Activated naive CD4-positive, alpha-beta T cell treated with anti-CD3 and anti-CD28 coated beads, Interleukin-2, amount 50 U/mL, for 16 hours (primary cell): ENCODE measurements at places on chromosomes 16 and 17.

- DNase-seq = no peak
Measured at GRCh38 chr17:78897664-78898047, 5.3 kb downstream of the CEP295NL start.

DNA sequence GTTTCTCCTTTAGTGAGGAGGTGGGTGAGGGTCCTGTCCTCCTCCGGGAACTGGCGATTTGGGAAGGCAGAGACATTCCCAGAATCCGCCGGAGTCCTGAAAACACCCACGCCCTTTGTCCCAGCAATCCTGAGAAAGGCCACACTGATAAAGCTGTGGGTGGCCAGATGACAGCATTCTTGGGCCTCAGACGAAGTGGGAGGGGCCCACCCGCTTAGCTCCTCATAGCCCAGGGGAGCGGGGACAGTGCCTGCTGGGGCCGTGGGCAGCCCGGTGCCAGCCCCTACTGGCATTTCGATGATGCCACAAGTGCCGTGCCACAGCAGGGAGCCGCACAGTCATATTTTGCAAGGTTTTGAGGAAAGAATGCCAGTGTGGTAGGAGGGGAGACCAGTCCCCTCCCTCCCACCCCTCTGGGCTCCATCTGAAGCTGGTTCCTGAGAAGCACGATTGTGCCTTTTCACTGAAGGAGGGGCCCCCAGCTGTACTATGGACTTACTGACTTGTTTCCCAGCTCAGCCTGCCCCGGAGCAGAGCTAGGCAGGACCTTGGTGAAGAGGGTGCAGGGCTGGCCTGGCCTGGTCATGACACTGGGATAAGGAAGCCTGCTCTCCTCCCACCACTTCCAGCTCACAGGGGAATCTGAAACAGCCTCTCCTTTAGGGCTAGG is 20.9 kb upstream of the MPRIP start:
- no peak for DNase-seq

- DNase-seq = no peak
Measured at GRCh38 chr17:45061606-45062205, 589 bp downstream of the NMT1 start.

DNA sequence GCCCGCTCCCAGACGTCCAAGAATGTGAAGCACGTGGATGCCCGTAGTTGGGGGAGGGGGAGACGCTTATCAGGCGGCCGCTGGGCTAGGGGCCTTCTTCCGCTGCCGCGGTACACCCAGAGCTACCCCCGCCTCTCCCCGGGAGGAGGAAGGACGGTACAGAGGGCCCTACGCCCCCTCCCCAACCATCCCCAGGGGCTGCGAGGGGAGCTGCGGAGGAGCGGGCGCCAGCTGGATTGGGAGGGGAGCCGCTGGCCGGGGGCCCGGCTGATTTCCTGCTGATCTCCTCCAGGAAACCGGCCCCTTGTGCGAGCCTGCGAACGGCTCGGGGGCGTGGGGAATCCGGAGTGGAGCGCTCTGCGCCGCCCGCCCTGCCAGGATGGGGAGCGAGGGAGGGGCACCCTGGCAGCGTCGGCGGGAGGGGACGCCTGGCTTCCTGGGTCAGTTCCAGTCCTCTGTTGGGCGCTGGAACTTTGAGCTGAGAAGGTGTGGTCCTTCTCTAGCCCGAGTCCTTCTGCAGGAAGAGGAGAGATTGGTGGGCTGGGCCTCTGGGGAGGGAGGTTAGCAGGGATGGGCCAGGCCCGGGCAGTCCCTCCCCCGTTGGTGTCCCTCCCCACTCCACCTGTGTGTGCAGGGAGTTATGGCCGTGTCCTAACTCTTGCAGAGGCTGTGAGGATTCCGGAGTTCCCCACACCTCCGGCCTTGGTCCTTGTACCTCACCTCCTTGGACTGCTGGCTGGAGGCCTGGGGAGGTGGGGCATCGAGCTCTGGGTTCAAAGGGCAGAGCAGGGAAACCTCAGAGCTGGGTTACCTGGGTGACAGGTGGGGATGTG is 19.2 kb downstream of the GJD3 start:
- no peak for DNase-seq

DNA sequence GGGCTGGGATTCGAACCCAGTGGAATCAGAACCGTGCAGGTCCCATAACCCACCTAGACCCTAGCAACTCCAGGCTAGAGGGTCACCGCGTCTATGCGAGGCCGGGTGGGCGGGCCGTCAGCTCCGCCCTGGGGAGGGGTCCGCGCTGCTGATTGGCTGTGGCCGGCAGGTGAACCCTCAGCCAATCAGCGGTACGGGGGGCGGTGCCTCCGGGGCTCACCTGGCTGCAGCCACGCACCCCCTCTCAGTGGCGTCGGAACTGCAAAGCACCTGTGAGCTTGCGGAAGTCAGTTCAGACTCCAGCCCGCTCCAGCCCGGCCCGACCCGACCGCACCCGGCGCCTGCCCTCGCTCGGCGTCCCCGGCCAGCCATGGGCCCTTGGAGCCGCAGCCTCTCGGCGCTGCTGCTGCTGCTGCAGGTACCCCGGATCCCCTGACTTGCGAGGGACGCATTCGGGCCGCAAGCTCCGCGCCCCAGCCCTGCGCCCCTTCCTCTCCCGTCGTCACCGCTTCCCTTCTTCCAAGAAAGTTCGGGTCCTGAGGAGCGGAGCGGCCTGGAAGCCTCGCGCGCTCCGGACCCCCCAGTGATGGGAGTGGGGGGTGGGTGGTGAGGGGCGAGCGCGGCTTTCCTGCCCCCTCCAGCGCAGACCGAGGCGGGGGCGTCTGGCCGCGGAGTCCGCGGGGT is at the start of gene CDH1:
Gene CDH1, plus strand, starts transcription at position 247 of the 684 bp plus-strand sequence. Its CDS starts 124 bp downstream, at position 371.
- DNase-seq = peak; percentile 30

GRCh38 chr16:20614186-20615141 is 38.3 kb upstream of the ACSM2B start:
- DNase-seq = no peak

DNA sequence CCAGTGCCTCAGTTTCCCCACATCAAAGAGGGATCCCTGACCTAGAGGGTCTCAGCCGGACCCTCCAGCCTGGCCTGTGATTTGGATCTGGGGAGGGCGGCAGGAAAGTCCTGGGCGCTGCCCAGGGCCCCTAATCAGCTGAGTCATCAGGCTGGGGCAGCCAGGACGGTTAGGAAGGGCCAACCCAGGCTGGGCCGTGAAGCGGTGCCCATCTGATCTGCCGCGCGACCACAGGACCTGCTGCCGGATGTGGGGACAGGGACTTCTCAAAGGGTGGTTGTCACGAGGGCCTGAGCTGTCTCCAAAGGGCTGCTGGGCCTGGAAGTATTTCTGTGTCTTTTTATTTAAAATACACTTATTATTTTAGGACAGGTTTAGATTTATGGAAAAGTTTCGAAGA is 4.4 kb downstream of the TPSAB1 start:
- DNase-seq = no peak

- no peak for DNase-seq
Measured at GRCh38 chr16:22844416-22844815, 30.5 kb downstream of the HS3ST2 start.

DNA sequence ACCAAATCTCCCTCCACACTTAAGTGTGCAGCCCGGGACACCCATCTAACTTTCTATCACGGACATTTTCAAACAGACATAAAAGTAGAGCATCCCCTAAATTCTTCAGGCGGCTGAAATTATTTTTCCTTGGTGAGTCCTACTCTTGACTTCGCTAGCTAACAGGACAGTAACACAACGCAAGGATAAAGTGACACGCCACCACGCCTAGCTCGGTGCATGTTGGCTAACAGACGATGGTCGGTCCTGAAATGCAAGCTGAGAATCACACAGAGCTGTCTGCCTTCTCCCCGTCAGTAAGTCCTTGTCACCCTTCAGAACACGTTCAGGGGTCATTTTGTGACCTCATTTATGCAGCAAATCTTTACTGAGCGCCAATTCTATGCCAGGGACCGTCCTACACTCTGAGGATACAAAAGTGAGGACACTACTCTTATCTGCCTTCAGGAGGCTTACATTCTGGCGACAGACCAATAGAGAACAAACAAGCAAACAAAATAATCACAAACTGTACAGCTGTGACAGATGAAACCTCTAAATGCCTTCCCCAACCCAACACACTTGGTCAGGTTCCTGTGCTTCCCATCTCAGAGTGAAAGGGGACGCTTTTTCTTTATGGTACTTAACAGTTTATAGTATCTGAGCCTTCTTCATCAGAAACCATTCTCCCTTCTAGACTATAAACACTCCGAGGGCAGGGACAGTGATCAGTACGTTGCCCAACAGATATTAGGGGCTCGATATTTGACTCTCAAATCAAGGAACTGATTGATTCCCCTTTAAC is 1.3 kb downstream of the NTAN1 start:
- no peak for DNase-seq

GRCh38 chr17:79438058-79438457 is 172.8 kb downstream of the RBFOX3 start:
- DNase-seq = no peak

DNA sequence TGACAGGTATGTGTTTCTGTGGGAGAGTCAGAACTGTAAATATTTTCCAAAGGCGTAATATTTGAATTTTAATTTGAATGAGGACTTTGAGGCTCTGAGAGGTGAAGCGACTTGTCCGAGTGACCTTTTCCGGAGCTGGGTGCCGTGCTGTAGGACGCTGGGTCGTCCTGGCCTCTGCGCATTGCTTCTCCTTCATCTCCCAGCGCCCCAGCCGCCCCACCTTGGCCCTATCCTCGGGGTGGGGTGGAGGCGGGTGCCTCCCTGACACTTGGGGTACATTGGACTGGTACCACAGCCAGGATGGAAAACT is 147.8 kb downstream of the SPECC1 start:
- no peak for DNase-seq

GRCh38 chr16:30820952-30821421 is 34.0 kb upstream of the ZNF629 start:
- DNase-seq = no peak

- DNase-seq = no peak
Measured at GRCh38 chr17:77692571-77693161, 265.8 kb upstream of the TNRC6C start.

GRCh38 chr16:84291226-84291625 is 3.5 kb upstream of the WFDC1 start:
- DNase-seq = no peak

DNA sequence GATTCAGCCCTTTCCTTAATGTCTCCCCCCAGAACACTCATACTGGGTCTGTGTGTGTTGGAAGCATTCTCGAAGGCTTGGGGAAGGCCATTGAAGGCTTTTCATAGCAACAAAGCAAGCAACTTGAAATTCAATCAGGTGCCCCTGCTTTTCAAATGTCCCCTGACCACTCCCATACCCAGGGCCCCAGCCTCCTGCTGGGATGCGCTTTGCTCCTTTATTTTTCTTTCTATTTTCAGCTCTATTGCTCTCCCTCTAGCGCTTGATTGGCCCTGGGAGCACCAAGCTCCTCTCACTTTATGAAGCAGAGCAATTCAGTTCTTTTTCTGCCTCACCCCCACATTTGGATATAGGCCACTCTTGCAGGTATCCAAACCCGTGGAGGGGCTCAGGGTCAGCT is 92.0 kb downstream of the WSCD1 start:
- no peak for DNase-seq

GRCh38 chr17:16013943-16014407 is 14.4 kb downstream of the TTC19 start:
- no peak for DNase-seq

DNA sequence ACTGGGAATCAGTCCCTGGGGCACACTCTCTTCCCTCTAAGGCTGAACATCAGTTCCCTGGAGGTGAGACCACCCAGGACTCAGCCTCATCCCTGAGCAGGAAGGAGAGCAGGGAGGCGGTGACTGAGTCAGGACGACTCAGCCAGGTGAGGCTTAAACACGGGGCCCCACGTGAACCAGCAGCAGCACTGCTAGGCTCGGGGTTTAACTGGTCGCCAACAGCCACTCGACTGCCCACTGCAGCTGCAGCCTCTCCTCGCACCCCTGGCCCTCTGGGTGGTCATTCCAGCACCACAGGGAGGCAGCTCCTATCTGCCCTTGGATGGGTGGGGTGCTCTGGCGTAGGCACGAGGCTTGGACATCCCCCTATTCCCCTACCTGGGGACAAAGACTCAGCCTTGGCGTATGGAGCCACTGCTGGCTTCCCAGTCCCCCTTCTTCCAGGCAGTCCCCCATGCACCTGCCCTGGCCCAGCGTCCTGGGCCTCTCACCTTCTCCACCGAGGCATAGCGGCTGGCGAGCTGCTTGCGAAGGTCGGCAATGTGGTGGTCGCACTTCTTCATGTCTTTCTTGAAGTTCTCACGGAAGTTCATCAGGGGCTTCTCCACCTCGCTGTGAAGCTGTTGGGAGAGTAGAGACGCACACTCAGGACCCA is 21.2 kb upstream of the RCVRN start:
- no peak for DNase-seq

DNA sequence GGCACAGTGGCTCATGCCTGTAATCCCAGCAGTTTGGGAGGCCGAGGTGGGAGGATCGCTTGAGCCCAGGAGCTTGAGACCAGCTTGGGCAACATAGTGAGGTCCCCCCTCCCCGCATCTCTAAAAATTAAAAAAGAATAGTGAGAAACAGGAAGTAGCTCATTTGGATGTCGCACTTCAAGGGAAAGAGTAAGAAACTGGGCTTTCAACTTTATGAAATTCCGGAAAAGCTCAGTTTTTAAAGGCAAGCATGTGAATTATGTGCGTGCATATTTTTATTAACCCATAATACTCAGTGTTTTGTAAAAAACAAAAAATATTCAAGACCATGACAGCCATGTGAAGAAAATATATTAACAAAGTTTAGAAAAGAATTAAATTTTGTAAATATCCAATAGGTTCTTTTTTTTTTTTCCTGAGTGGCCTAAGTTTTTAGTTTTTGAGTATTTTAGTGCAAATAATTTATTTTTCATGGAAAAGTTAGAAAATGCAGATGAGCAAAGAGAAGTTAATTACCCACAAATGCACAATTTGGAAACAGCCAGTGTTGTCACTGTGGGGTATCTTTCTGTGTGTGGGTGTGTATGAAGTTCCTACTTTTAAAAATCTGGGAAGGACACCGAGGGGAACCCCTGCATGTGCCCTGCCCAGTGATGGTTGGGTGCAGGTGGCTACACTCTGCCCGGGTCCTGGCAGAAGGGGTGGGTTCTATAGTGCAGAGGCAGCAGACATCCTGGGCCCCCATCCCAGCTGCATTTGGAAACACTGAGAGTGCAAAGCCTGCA is 40.0 kb downstream of the CIBAR2 start:
- DNase-seq = no peak
